AG08396 (cell line): ENCODE measurements at places on chromosomes 11 and 22.

DNA sequence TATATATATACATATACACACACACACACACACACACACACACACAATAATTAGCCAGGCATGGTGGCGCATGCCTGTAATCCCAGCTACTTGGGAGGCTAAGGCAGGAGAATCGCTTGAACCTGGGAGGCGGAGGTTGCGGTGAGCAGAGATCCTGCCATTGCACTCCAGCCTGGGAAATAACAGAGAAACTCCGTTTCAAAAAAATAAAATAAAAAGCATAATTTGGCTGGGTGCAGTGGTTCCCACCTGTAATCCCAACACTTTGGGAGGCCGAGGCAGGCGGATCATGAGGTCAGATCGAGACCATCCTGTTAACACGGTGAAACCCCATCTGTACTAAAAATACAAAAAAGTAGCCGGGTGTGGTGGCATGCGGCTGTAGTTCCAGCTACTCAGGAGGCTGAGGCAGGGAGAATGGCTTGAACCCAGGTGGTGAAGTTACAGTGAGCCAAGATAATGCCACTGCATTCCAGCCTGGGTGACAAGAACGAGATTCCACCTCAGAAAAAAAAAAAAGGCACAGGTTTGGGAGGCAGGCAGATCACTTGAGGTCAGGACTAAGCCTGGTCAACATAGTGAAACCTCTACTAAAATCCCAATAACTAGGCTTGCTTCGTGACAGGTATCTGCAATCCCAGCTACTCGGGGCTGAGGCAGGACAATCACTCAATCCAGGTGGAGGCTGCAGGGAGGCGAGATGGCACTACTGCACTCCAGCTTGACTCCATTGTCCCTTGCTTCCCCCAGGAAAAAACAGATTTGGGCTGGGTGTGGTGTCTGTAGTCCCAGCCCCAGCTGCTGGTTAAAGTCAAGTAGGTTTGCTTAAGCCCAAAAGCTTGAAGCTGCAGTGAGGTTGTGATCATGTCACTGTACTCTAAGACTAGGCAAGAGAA lies 11.8 kb upstream of the WDR74 start:
- no peak for DNase-seq

DNA sequence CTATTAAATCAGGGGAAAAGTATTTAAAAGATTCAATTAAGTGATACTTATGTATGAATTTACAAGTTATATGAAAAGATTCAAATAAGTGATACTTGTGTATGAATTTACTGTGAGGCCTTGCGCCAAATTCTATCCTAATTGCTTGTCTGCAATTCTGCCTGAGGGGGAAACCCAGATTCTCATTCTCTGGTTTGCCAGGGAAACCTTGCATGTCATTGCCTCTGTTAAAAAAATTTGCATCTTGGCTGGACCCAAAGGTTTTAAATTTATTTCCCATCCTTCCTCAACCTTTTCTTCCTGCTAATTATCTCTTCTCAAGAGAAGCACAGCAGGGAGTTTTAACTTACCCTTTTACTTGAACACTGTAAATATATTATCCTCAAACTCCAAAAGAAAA lies 13.8 kb downstream of the OLFML1 start:
- no peak for DNase-seq

DNA sequence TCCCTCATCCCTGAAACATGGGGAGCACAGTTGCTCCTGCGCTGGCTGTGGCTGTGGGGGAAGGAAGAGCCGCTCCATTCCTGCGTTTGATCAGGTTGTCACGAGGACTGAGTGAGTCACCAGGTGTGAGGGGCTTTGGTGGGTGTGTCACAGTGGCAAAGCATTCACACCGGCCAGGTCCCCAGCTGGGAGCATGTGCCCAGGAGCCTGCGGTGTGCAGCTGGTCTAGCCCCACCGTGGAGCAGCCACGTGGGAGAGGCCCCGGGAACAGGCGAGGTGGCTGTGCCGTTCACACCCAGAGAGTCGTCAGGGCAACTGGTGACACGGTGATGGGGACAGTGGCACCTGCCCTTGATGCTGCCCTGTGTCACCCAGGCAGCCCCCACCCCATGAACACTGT lies 47.6 kb upstream of the PPARA start:
- DNase-seq = no peak

- DNase-seq = no peak
Observed at GRCh38 chr11:9601037-9601875, 27.8 kb downstream of the WEE1 start.

DNA sequence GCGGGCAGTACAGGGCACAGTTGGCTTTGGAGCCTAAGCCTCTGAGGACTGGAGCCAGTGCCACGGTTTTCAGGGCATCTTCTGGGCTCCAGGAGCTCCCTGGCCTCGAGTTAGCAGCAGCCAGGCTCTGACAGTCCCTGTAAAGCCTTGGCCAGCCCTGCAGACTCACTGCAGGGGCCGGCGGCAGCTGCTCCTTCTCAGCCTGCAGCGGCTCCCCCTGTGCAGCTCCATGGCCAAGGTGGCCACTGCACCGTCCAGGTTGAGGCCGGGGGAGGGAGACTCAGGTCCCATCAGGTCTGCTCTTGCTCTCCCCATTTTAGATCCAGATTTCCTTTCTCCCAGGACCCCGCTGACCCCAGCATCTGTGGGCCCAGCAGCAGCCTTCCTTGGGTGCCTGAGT lies 1461.1 kb downstream of the BRD1 start:
- no peak for DNase-seq

DNA sequence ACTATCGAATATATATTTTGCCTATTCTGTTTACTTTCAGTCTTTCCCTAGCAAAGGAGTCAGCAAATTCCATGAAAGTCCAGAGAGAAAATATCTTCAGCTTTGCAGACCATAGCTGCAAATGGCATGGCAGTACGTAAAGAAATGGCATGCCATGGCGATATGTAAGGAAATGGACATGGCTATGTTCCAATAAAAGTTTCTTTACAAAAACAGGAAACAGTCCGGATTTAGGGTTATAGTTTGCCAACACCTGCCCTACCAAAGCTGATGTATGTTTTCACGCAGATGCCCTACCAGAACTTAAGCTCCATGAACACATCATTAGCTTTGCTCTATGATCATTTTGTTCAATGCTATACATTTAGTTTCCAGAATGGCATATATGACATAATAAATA lies 19.5 kb downstream of the KIAA0930 start:
- no peak for DNase-seq

- no peak for DNase-seq
Observed at GRCh38 chr11:102510439-102511135, 20.0 kb downstream of the MMP7 start.

DNA sequence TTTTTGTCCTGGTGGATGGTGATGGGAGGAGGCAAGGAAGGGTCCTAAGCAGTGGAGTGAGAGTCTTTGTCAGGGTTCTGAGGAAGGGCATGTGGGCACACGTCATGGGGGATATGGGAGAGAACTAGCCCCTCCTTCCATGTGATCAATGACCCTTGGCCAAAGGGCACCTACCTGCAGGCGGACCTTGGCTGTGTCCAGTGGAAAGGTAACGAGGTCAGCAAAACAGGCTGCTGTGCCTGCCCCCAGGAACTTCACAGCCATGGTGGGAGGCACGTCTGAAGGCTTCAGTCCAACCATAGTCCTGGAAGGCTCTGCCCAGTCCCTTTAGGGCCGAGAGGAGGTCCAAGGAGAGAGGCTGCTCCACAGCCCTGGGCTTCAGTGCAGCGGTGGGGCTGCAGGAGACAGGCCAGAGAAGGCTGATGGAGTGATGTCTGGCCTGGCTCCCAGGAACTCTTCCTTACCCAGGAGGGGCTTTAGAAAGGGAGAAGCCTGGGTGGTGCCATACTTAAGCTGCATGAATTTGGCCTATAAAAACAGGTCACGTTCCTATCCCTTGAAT lies 2.1 kb downstream of the UCP3 start:
- DNase-seq = no peak

DNA sequence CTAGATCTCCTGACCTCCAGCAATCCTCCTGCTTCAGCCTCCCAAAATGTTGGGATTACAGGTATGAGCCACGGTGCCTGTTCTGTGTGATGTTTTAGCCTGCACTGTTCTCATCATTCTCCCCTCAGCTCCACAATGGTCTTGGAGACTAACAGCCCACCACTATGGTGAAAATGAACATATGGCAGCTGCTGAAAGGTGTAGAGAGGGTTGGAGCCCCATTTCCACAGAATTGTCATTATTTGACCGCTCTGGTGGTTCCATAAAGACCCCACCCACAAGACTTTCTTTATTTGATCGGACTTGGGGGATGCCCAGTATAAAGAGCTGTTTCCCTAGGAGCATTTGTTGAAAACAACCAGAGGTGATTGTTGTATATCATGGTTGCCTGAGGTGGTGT lies 67.9 kb upstream of the SEPTIN5 start:
- DNase-seq = no peak

DNA sequence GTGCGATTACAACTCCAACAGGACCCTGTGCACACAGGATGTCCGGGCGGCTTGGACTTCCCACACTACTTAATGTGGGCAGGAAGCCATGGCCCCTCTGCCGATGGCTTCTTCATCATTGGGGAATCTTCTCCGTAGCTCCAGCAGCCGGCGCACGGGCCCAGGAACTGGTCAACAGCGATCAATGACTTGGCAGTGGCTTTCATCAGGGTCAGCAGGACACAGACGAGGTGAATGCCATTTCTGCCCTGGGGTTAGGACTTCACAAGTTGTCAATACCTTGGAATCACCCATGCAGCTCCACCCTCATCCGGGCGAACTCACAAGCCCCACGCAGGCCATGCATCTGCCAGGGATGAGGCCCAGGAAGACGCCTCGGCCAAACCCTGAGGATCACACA lies 645.7 kb downstream of the BRD1 start:
- DNase-seq = no peak

DNA sequence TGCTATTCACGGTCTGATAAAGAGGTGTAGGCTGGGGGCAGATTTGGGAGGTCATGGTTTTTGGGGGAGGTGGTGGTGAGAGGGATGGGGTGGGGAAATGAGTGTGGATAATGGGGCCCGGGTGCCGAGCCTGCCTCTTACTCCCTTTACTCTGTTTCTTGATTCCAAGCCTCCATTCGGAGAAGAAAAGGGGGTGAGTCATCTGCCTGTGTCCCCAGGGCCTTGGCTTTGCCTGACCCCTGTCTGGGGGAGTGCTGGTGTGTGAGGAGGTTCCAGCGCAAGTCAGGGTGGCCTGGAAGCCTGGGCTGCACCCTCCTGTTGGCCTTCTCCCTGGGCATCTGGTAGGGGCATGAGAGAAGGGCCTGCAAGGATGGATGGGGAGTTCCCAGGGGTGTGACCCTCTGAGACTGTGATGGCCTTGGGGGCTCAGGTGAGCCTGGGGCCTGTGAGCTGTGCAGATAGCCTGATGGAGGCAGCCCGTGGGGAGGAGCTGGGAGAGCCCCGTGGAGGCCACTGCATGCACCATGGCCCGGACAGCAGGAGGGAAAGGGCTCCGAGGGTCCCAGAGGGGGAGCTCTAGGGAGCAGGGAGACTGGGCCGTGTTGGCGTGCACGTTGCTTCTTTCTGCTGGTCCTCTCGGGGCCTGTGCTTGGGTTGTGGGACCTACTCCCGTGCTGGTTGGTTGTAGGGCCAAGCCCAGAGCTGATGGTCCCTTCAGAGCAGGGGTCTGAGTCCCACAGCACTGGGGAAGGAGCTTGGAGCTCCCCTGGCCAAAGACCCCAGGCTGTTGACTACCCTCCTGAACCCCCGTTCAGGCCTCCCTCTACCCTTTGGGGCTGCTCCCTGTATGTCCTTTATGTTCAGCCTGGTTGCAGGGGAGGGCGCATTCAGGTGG lies 26.3 kb upstream of the ACR start:
- no peak for DNase-seq

- no peak for DNase-seq
Observed at GRCh38 chr11:104883342-104883741, 14.9 kb downstream of the CASP12 start.

GRCh38 chr22:44887941-44888366 lies 121.9 kb downstream of the PHF21B start:
- DNase-seq = no peak

- no peak for DNase-seq
Observed at GRCh38 chr11:61773356-61773755, 19.0 kb downstream of the TMEM258 start.
